Kidney glomerular epithelial cell (primary cell): ENCODE measurements at places on chromosomes 16 and 17.

DNA sequence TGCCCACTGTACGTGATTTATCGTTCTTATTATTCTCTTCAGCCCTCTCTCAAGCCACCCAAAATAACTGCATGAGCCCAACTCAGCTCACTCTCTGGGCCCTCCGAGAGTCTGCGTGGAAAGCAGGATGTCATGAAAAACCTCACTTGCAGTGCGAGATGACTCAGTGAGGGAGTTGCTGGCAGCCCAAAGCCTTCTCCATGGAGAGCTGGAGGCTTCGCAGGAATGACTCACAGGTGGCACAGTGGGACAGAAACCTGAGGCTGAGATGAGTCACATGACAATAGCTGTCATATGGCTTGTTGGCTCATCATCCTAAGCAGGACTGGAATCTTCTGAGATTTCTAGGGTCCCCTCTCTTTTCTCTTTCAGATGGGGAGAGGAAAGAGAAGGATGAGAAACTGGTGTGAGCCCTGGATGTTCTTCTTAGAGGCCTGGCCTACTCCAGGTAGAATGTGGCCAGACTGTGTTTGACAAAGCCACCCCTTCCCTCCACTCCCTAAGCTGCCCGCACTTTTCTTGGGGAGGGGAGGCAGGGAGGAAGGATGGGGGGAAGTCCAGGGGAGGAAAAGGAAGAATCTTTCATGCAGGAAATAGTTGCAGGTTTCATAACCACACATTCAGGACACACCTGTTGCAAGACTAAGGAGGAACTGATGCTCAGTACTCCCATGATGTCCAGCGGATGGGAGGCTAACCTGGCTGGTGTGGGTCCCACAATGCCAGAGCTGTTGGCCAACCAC, 160.6 kb upstream of the RPL38 start:
- peak; percentile 64 for DNase-seq

GRCh38 chr17:67555855-67556254, 161.9 kb upstream of the NOL11 start:
- no peak for DNase-seq

GRCh38 chr16:46871597-46871996, 12.6 kb upstream of the GPT2 start:
- DNase-seq: no peak

DNA sequence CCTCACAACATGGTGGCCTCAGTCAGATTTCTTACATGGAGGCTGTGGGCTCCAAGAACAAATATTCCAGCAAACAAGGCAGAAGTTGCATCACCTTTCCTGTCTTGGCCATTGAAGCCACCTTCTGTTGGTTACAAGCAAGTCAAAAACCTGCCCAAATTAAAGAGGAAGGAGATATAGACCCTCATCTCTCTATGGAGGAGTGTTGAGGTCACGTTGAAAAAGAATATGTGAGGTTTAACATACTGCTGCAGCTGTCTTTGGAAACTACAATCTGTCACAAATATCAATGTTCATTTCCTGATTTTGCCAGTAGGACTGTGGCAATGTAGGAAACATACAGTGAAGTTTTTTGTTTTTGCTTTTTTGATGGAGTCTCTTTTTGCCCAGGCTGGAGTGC, 211.4 kb downstream of the COPRS start:
- no peak for DNase-seq

DNA sequence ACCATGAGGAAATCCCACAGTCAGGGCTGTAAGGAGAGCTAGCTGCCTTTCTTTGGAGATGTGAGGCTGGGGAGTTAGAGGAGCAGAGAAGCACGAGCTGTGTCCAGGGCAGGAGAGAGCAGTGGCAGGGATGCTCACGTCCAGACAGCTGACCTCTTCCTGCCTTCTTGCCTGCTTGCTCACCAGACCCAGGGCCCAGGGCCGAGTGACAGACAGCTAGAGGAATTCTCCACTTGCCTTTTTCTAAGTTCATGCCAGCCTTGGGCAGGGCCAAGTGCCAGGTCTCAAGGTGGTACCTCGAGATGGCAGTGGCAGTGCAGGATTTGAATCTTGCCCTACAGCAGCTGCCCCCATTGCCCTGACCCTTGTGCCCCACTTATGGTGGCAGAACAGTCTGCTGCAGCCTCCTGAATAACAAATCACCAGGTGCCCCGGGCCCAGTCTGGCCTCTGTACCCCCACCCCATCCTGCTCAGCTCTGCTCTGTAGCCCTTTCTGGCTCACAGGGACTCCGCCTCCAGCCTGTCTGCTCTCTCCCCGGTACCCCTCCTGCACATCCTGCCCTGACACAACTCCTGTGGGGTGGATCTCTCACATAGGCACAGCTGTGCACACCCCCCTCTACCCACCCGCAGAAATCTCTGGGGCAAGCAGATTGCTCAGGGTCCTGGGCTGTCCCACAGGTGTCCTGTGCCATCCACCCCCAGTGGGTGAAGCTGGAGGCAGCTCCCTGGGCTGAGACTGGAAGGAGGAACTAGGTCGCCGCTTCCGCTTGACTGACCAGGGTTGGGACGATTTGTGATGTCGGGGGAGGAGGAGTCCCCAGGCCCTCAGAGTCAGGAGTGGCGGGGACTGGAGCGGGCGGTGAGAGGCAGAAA, 25.9 kb downstream of the GRIN2C start:
- peak; percentile 78 for DNase-seq

DNA sequence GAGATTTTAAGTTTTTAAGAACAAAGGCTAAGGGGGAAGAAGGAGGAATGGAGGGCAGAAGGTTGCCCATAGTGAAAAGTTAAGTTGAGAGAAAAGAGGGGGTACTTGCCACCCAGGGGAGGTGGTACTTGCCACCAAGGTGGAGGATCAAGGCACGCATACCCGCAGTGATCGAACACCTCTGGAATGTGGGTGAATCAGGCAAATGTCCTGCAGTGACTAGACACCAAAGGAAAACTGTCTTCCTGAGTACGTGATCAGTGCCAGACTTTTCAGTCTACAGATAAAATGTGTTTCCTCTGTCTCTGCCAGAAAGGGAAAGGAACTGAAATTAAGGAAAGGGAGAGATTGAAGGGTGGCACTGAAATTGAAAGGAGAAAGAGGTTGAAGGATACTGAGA, 2285.3 kb downstream of the TP53TG3F start:
- no peak for DNase-seq

GRCh38 chr16:17607075-17607509, 136.3 kb upstream of the XYLT1 start:
- no peak for DNase-seq

GRCh38 chr17:28811651-28812090, 30.9 kb downstream of the FAM222B start:
- peak; percentile 68 for DNase-seq

GRCh38 chr16:13866073-13866472, 53.9 kb upstream of the ERCC4 start:
- peak; percentile 76 for DNase-seq

DNA sequence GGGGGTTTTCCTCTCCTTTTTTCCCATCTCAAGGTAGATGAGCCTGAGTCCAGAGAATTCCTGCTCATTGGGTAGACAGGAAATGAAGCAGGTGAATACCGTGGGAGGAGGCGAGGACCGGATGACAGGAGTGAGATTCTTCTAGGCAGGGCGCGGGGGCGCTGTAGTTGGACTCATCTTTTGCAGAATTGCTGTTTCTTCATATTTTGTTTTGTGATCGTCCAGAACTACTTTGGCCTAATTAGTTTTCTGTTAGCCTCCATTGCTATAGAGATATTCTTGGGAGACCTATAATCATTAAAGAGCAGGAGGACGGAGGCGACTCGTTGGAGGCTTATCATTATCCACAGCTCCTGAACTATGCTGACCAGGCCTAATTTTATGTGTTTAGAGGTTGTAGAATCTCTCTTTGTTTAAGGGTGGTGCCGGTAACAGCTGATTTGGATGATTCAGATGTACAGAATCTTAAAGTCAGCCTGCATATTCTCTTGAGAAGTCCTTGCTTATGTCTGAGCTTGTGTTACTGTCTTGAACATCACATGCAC, 650 bp downstream of the ATP6V0A1 start:
- peak; percentile 51 for DNase-seq

- no peak for DNase-seq
Observed at GRCh38 chr16:67943256-67943618, 683 bp downstream of the LCAT start.

GRCh38 chr17:71392715-71393567, 727.9 kb upstream of the SOX9 start:
- DNase-seq: no peak

DNA sequence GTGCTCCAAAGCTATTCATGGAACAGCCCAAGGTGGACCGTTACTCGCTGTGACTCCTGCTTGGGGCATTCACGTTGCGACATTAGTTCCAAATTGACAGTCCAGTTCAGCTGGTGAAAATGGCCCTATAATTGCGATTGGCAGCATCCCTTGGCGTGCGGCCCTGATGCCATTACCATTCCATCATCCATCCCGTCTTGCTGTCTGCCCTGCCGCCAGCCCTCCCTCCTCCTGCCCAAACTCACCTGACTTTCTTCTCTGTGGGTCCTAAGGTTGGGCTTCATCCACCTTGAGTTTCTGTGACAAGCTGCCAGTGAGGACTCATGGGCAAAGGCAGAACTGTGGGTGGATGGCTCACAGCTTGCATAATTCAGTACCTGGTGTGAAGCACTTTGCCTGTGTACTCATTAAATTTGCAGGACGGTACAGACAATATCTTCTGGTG, 104.6 kb downstream of the RPTOR start:
- no peak for DNase-seq

GRCh38 chr17:78316867-78317789, 42.7 kb downstream of the SOCS3 start:
- peak; percentile 87 for DNase-seq

DNA sequence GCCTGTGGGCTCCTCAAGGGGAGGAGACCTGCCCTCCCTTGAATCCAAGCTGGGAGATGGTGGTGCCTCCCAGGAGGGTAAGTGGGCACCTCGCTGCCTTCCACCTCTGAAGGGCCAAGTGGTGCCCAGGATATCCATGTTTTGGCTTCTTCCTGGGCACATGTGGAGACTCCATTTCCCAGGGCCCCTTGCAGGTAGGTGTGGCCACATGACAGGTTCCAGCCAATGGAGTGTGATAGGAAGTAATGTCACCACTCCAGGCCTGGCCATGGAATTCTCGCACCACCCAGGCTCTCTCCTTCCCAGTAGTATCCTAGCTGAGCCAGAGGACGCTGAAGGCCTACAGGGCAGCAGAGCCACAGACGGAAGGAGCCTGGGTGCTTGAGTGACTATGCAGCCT, 17.6 kb upstream of the PEMT start:
- no peak for DNase-seq

DNA sequence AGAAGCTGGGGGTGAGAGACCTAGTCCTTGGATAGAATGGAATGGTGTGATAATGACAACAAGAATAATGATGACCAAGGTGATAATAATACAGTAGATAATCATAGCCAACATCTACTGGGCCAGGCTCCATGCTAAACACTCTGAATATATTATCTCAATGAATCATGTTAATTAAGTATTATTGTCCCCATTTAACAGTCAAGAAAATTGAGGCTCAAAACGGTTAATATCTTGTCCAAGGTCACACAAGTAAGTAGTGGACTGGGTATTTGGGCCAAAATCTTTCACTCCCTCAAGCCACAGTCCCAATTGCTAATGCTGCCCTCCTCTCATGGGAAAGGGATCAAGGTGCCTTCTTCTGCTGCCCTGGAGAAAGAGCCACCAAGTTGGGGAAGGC, 3.9 kb upstream of the KRT19 start:
- no peak for DNase-seq

- DNase-seq: no peak
Observed at GRCh38 chr17:66276328-66276937, 26.0 kb upstream of the PRKCA start.

DNA sequence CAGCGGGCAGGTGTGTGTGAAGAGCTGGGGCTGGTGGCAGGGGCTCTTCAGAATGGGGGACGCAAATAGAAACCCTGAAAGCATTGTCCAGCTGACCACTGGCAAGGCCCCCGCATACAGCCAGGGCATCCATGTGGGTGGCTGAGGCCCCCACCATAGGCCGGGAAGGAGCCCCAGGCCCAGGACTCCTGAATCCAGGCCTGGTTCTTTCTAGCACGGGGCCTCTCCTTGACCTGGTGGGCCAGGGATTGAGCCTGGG, 200.5 kb downstream of the NTN1 start:
- no peak for DNase-seq

GRCh38 chr16:1913327-1914083, 4.7 kb downstream of the HS3ST6 start:
- DNase-seq: no peak

- DNase-seq: peak; percentile 26
Observed at GRCh38 chr17:56478836-56479447, 114.6 kb upstream of the NOG start.

DNA sequence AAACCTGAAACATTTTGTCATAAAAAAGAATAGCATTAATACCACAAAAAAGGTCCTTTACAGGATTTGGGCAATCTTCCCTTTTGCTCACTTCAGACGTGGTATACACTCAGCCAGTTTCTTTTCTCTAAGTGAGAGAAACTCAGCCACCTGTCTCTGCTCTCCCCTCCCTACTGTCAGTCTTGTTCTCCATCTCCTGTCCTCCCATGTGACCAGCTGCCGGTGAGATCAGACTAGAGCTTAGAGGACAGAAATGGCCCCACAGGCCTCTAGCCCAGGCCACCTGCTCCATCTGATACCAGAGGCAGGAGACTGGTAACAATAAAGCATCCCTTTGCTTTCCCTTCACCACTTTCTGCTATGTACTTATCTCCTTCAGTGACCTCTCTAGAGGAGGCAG, 34.9 kb downstream of the CMC2 start:
- no peak for DNase-seq

GRCh38 chr16:72286936-72287620, 115.1 kb upstream of the PMFBP1 start:
- no peak for DNase-seq

GRCh38 chr17:43832168-43832975, 574 bp downstream of the MPP3 start:
- DNase-seq: no peak

- no peak for DNase-seq
Observed at GRCh38 chr16:84787263-84787622, 32.5 kb upstream of the CRISPLD2 start.

GRCh38 chr17:44043272-44043696, 23.2 kb downstream of the LSM12 start:
- DNase-seq: no peak

DNA sequence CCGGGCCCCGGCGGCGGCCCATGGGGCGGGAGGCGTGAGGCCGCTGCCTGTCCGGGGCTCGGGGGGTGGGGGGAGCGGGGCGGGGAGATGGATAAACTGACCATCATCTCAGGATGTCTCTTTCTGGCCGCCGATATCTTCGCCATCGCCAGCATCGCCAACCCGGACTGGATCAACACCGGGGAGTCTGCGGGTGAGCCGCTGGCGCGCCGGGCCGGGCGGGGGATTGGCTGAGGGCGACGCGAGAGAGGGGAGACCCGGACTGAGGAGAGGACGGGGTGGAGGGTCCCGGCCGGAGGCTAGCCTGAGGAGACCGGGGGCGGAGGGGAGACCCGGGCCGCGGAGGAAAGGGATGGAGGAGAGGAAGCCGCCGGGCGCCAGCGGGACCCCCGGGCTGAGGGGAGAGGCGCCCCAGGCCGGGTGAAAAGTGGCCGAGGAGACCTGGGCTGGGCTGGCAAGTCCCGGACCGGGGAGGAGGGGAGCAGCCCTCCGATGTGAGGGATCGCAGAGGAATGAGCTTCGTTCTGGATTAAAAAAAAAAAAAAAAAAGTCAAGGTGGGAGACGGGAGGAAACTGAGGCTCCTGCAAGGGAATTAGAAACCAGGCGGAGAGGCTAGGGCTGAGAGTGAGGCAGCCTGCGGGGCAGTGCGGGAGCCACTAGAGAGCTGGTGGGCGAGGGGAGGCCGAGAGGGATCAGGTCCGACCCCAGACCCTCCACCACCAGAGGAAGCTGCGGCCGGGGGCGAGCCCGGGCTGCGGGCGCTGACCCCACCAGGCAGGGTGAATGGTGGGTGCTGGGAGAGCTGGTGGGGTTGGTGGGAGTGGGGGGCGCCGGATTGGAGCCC, 526 bp downstream of the MOSMO start:
- DNase-seq: no peak
